Smooth muscle cell of the umbilical artery (primary cell): ENCODE measurements at places on chromosomes 7 and 10. TPM values are rescaled to one million over a fixed set of nuclear protein-coding genes. Genes with fewer than 3 reads are reported as not detected.

The NYAP1 gene
- total RNA-seq, result 0.83 and 1.2 TPM in 2 replicates

The TMEM213 gene
- not detected in 2 replicates for total RNA-seq

The GPC2 gene
- total RNA-seq, result 3.9 and 6.0 TPM in 2 replicates

The PKD2L1 gene
- total RNA-seq, result not detected in 2 replicates

The TRIM73 gene
- 0.59 and 0.74 TPM in 2 replicates for total RNA-seq

The SUN3 gene
- not detected in 2 replicates for total RNA-seq

The NPSR1 gene
- not detected in 2 replicates for total RNA-seq

The PLXDC2 gene
- 18.0 and 19.0 TPM in 2 replicates for total RNA-seq

The BTBD16 gene
- total RNA-seq, result not detected in 2 replicates

The CPEB3 gene
- 0.59 and 0.92 TPM in 2 replicates for total RNA-seq

The CLEC5A gene
- total RNA-seq, result not detected in 2 replicates

The EGFR gene
- 60.3 and 152 TPM in 2 replicates for total RNA-seq

The TAS2R40 gene
- total RNA-seq, result not detected in 2 replicates

The TET1 gene
- 4.7 and 5.3 TPM in 2 replicates for total RNA-seq

The MMP21 gene
- under 0.01 TPM in 1 of 2 replicates, not detected in the other for total RNA-seq

The TBX20 gene
- 8.6 and 11.7 TPM in 2 replicates for total RNA-seq

The SPDYE8 gene
- total RNA-seq, result not detected in 2 replicates

The HIP1 gene
- 11.0 and 26.9 TPM in 2 replicates for total RNA-seq

The TWIST1 gene
- total RNA-seq, result 24.9 and 41.6 TPM in 2 replicates

The GPNMB gene
- 37.2 and 104 TPM in 2 replicates for total RNA-seq

The RBM33 gene
- total RNA-seq, result 25.2 and 35.5 TPM in 2 replicates

The OR2A1 gene
- under 0.01 TPM in 1 of 2 replicates, not detected in the other for total RNA-seq

The AFAP1L2 gene
- 0.05 and 0.30 TPM in 2 replicates for total RNA-seq

The ZPBP gene
- total RNA-seq, result not detected in 2 replicates

The ERVW-1 gene
- not detected in 2 replicates for total RNA-seq

The POU6F2 gene
- total RNA-seq, result not detected in 2 replicates

The FAM131B gene
- 3.6 and 4.0 TPM in 2 replicates for total RNA-seq

The FFAR4 gene
- total RNA-seq, result not detected in 2 replicates
